Vagina (tissue), 2 donors: ENCODE measurements at places on chromosomes 13 and 19.

GRCh38 chr19:48569814-48570213 is 17.8 kb downstream of the SULT2B1 start:
- no peak for DNase-seq

DNA sequence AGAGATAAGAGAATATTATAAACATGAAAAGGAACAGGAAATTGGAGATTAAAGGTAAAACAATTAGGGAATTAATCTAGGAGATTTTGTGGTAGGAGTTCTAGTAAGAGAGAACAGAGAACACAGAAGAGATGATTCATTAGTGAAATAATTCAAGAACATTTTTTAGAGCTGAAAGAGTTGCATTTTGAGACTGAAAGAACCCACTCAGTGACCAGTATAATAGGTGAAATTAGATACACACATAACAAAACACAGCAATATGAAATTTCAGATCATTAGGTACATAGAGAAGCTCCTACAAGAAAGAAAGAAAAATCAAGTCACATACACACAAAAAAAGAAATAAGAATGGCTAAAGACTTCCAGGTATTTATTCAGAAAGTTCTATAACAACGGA is 144.0 kb downstream of the CYSLTR2 start:
- DNase-seq = no peak

DNA sequence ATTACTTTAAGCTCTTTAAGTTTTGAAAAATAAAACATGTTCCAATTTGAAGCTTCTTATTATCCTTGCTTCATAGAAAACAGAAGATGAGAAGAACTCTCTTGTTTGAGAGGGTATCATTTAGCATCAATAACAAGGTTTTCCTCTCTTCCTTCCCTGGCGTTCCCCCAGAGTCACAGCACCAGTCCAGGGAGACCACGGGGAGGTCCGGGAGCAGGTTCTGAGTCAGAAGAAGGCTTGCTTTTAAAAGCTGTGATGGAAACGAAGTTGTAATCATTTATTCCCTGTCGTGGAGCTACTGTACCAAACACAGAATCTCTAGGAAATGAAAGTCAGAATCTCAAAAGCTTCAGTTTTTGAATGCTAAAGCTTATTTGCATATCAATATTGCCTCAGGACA is 174.0 kb upstream of the LSM14A start:
- DNase-seq = no peak

DNA sequence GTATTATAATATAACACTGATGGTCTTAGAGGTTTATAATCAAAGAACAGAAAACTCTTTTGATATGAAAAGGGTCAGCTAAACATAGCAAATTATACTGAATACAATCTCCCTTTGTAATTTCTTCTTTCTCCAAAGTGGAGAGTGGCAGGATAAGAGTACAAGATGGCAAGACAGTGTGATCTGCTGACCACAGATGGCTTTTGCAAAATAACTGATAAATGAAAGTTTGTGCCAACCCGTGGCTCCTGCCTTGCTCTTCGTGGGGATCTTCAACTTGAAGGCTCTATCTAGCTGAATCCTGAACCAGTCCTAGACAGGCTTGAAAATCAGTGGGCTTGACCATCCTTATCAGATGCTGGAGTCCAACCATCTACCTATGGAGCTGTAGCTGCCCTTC is 185.7 kb downstream of the VWA8 start:
- no peak for DNase-seq

DNA sequence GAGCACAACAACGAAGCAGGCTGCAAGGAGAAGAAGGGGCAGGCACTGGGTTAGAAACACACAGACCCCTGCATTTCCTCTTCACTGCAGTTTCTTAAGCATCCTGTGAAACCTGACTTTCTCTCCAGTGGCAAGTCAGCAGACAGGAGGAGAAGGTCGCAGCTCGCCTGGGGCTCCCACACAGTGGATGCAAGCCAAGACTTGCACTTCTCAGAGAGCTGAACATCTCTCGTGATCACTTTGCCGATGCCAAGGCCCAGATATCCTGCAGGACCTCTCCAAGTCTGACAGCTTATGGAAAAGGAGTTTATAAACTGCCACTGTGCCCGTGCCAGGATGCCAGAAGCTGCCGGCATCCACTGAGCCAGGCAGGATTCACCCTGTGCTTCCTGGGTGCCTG is 18.4 kb downstream of the TMEM272 start:
- DNase-seq = no peak
